ENCODE measurements at places on chromosomes 16 and 17. TPM values are rescaled to one million over a fixed set of nuclear protein-coding genes. Genes with fewer than 3 reads are reported as not detected.

- DNase-seq, result no peak
Observed at GRCh38 chr16:56997931-56998330, 8.6 kb downstream of the NLRC5 start.

GRCh38 chr17:7237761-7238419 lies 1.4 kb downstream of the PHF23 start:
- peak; percentile 60 for DNase-seq

GRCh38 chr16:61460020-61460419 lies 576.2 kb downstream of the CDH8 start:
- DNase-seq, result no peak

DNA sequence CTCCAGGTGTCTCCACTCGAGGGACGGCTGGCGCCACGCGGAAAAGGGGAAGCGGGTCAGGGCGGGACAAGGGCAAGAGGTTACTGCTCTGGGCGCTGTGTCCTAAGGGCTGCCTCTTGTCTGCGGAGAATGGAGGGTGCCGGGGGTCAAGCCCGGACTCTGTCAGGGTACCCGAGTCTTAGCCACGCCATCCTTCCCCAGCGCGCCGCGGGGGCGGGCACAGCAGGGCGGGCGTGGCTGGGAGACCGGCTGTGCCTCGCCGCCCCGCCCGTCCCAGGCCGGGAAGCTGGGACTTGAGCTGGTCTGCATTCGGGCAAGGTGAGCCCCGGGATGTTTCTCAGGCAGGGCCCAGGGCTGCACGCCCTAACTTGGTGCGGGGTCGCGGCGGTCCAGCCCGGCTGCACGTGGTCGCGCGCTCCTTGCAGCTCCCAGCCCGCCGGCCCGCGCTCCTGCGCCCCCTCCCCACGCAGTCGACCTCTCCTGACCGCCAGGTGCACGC lies 6.2 kb upstream of the ACTG1 start:
- DNase-seq, result no peak

GRCh38 chr17:9817086-9817485 lies 4.8 kb downstream of the GSG1L2 start:
- peak; percentile 4 for DNase-seq

- DNase-seq, result no peak
Observed at GRCh38 chr17:6233856-6234255, 163.7 kb downstream of the WSCD1 start.

DNA sequence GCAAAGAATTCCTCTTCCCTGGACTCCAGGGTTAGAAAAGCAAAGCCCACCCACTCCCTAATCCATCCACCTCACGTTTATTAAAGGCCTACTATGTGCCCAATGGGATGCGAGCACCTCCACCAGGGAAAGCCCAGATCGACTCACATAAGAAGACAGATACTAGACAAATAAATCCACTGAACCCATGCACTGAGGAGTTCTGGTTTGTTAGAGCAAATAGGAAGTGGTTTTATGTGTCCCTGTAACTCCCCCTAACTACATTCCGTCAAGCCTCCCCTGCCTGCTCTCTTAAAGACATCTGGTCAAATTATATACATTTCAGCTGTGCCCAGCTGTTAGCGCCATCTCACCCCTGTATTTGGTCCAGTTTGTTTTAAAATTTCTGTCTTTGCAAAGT lies 218.5 kb upstream of the RPL38 start:
- DNase-seq, result no peak

GRCh38 chr16:73384506-73385089 lies 336.7 kb upstream of the ZFHX3 start:
- DNase-seq, result no peak

- no peak for DNase-seq
Observed at GRCh38 chr16:58041628-58041955, 16.0 kb downstream of the MMP15 start.

GRCh38 chr17:37273409-37274051 lies 102.3 kb upstream of the C17orf78 start:
- DNase-seq, result no peak

- no peak for DNase-seq
Observed at GRCh38 chr16:76676356-76676755, 399.2 kb downstream of the CNTNAP4 start.

The TEKT5 gene
- total RNA-seq, result 0.25 TPM

The KRT222 gene
- total RNA-seq, result not detected

The EPN3 gene
- 0.11 TPM for total RNA-seq

The BORCS6 gene
- total RNA-seq, result 5.6 TPM

The ACSM2A gene
- not detected for total RNA-seq

The TMEM114 gene
- not detected for total RNA-seq

The NAE1 gene
- 156 TPM for total RNA-seq
